ENCODE measurements at places on chromosomes 16 and 17. TPM values are rescaled to one million over a fixed set of nuclear protein-coding genes. Genes with fewer than 3 reads are reported as not detected.

KRTAP1-1 gene
- total RNA-seq, result not detected

STAT5B gene
- total RNA-seq, result 35.3 TPM

HOXB8 gene
- not detected for total RNA-seq

TAC4 gene
- not detected for total RNA-seq

CENPX gene
- total RNA-seq, result 16.5 TPM

PGAP6 gene
- total RNA-seq, result 113 TPM

TPPP3 gene
- 11.2 TPM for total RNA-seq

ASPSCR1 gene
- total RNA-seq, result 17.9 TPM

ZNF18 gene
- total RNA-seq, result 7.0 TPM

GRCh38 chr17:50583641-50584040 lies 23.1 kb downstream of the CACNA1G start:
- no peak for DNase-seq

DNA sequence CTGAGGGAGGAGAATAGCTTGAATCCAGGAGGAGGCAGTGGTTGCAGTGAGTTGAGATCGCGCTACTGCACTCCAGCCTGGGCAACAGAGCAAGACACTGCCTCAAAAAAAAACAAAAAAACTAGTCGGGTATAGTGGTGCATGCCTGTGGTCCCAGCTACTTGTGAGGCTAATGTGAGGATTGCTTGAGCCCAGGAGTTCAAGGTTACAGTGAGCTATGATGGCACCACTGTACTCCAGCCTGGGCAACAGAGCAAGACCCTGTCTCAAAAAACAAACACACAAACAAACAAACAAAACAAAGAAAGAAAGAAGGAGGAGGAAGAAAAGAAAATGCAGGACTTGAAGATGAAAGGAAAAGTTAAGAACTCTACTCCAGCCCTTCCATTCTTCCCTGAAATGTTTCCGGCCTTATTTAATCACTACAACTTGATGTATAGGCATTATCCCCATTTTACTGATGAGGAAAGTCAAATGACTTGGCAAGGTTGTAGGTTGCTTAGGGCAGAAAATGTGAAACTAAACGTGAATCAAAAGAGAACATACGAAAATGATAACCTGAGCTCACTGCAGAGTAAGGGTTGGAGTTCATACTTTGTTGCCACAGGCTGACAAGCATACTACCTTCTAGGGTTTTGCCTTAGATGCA lies 30.0 kb downstream of the PSME3IP1 start:
- no peak for DNase-seq

DNA sequence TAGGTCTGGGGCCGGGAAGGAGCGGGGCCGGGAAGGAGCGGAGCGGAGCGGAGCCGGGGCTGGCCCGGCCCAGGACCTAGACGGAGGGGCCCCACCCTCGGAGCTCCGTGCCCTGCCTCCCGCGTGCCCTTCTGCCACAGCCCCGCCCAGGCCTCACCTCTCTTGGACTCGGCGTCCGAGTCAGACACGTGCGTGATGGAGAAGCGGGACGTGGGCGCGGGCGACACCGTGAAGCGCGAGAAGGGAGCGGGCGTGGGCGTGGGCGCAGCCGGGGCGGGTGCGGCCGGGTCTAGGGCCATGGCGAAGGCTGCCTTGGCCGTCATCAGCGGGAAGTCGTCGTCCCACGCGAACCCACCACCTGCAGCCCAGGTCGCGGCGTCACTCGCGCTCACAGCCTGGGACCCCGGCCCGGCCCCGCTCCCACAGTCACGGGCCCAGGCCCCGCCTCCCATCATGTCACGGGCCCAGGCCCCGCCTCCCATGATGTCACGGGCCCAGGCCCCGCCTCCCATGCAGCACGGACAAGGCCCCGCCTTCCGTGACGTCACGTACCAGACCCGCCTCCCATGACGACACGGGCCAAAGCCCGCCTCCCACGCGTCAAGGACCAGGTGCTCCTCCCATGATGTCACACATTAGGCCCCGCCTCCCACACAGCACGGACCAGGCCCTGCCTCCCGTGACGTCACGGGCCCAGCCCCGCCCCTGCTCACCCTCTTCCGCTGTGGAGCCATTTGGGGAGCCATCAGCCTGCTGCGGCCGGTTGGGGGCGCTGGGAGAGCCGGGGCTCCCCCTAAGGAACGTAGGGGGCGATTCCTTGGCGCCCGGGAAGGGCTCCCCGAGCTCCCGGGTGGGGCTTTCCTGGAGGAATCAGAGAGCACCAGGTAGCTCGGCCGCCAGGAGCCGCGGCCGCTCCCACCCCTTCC lies 45.8 kb upstream of the PVALEF start:
- peak; percentile 62 for DNase-seq

DNA sequence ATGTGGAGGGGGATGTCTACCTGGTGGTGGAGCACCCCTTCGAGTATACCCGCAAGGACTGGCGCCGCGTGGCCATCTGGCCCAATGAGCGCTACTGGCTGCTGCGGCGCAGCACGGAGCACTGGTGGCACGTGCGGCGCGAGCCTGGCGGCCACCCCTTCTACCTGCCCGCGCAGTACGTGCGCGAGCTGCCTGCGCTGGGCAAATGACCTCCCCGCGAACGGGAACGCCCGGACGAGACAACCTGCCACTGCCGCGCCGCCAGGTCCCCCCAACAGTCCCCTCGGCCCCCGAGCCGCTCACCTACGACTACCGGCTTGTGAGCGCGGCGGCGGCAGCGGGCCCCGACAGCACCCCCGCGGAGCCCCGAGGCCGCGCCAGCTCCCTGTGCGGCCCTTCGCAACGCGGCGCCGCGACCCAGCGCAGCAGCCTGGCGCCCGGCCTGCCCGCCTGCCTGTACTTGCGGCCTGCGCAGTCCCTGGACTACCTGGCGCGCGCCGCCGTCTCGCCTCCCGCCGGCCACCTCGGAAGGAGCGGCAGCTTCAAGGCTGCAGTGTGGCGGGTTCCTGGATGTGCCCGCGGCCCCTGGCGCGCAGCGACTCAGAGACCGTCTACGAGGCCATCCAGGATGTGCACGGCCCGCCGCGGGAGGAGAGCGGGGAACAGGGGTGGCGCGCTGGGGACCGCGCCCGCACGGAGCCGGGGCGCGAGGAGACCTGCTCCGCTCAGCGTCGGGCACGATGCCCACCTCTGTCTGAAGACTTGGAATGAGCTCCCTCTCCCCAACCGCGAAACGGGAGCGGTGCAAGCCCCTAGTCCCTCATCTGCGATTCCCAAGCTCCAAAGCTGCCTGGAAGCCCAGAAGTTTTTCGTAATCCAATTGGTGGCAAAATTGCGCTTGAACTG lies 48.7 kb upstream of the AMZ2 start:
- DNase-seq, result no peak

- no peak for DNase-seq
These were observed 252.7 kb downstream of the PMP22 start for GRCh38 chr17:15012351-15012980.

Measured in body of pancreas (tissue), 4 donors.